Smooth muscle cell of trachea (primary cell): ENCODE measurements at places on chromosomes 3 and 15. TPM values are rescaled to one million over a fixed set of nuclear protein-coding genes. Genes with fewer than 3 reads are reported as not detected.

Gene SLCO2A1
- total RNA-seq: not detected in 2 replicates

Gene ESYT3
- 0.17 TPM in 1 of 2 replicates, not detected in the other for total RNA-seq

Gene CAMK2N2
- not detected in 2 replicates for total RNA-seq

Gene TIMMDC1
- 52.4 and 60.4 TPM in 2 replicates for total RNA-seq

Gene CILP
- 0.29 and 5.0 TPM in 2 replicates for total RNA-seq

Gene XPC
- 61.7 and 86.0 TPM in 2 replicates for total RNA-seq
